ENCODE measurements at places on chromosomes 2 and 18. TPM values are rescaled to one million over a fixed set of nuclear protein-coding genes. Genes with fewer than 3 reads are reported as not detected.
A peak's percentile ranks its signal among the peaks of the same experiment; 100 is the strongest.

DNA sequence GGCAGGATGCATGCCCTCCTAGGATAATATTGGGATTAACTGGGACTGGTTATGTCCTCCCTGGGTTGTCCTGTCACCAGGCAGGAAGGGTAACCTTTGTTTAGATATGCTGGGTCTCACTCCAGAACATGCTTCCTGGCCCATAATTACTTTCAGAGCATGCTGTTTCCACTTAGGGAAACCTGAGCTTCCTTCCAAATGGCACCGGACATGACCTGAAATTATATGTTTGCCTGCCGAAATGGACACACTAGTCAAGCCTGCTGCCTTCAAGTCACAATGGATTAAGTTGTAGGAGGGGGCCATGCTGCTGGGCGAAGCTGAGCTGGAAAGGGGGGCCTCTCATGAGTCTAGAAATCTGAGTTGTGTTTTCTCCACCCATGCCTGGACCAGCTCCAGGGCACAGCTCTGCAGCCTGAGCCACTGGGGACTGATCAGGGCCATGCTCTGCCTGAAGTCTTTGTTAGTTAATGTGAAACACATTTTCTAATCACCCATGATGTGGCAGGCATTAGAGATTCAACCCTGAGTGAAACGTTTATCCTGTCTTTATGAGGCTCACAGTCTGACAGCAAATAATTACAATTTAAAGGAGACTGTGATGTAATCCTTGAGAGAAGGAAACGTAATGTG lies 273.3 kb downstream of the TNS1 start:
- peak; percentile 70 for DNase-seq

DNA sequence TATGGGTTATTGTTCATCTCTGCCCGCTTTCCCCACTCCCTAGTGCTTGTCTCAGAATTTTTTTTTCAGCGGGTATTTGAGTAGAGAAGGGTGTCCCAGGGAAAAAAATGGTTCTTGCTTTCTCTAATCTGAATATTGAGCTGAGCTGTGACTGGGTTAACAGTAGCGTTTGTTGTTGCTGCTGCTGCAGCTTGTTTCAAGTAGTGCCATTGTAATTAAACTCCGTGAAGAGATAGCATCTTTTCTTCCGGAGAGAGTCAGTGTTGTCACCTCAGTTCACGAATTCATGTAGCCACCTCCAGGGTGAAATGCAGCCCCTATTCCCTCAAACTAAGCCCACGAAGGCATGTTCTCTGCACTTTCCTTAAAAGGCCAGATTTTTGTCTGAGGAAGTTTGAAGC lies 1.5 kb upstream of the AAK1 start:
- DNase-seq: no peak

- DNase-seq: no peak
Measured at GRCh38 chr2:27741673-27742072, 29.8 kb upstream of the MRPL33 start.

- DNase-seq: no peak
Measured at GRCh38 chr2:156429211-156429610, 7.0 kb upstream of the GPD2 start.

DNA sequence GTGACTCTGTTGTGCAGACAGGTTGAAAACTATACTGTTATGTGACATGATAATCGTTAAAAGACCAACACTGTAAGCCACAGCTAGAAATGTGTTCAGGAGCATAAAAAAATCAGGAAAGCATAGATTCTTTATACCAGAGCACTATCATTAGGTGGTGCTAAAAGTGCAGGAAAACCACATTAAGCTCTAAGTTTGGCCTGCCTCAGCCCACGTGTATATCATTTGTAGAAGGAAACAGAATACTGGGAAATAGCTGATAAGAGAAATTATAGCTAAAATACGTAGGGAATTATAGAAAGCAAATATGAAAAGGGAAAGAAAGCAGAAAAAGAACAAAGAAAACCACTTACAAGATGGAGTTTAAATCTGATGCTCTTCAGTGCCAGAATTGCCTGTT lies 26.5 kb upstream of the C2orf74 start:
- peak; percentile 42 for DNase-seq

- peak; percentile 26 for DNase-seq
Measured at GRCh38 chr2:239688122-239688681, 287.4 kb upstream of the HDAC4 start.

DNA sequence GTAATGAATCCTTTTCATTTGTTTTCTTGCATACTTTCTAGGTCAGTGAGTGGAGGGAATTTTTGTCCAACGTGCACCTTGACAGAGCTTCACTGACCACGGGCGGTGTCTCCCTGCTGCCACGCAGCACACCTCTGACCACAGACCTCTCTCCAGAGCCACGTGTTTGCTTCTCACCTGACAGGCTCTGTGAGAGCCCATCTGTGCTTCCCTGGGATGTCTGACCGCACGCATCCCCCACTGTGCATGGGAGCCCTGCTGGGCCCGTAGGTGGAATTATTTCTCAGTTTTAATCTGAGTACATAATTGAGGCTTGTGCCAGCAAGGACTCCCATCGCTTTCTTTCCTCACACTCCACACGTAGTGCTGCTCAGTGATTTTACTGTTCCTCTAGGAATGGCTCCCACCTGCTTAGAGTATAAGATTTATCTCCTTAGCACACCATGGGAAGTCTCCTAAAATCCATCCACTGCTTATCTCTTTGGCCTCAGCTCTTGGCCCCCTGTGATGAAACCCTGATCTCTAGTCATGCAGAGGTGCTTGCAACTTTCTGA lies 482.6 kb downstream of the TSN start:
- DNase-seq: no peak

The ECEL1 gene
- 0.32 TPM for polyA plus RNA-seq

The CXCR1 gene
- polyA plus RNA-seq: 0.07 TPM

DNA sequence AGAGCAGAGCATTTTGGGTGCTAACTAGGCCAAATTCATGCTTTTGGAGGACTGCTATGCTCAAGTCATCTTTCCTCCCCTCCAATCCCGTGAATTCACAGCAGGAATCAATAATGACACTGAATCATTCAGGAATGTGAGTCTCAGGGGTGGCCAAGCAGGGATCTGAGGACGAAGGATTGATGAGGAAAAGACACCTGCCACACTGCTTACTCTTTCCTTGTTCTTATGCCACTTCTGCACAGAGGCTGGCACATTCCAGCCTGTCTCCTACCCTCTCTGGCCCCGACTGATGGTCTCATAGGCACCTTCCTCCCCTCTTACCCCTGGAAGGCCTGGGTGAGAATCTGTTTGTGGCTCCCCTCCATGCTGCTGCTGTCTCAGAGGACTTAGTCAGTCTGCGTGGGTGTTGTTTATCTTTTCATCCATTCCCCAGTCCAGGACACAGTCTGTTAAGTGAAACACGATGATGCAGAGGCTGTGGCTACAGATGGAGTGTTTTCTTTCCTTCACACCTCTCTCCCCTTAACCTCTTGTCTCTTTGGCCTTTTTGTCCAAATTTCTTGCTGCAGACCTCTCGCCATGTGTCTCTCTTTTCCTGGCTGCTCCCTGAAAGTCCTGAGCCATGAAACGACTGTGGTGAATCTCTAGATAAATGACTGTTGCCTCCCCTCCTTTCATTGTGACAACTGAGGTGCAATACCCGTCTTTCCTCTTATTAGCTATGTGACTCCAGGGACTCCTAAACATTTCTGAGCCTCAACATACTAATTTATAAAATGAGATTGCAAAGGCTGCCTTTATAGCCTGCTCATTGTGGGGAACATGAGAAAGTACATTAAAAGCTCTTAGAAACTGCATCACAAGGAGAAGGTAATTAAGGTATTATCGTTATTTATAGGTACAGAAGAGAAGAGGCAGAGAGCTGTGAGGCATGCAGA lies 86.9 kb downstream of the RDH14 start:
- DNase-seq: peak; percentile 76

DNA sequence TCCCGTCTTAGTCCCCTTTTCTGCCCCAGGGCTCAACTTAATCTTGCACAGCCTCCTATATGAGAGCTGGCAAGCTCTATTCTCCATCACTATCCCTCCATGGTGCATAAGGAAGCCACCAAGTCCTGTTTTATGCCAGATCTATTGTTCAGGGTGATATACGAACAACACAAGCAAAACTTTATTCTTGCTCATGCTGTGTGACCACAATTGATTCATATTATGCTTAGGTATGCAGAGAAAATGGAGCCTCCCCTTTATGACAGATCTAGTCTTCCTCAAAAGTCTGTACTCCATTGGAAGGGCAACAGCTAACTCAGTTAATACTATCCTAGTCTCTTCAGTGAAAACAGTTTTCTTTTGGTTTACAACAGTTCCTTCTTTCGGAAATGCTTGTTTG lies 94.0 kb upstream of the STON1 start:
- no peak for DNase-seq

DNA sequence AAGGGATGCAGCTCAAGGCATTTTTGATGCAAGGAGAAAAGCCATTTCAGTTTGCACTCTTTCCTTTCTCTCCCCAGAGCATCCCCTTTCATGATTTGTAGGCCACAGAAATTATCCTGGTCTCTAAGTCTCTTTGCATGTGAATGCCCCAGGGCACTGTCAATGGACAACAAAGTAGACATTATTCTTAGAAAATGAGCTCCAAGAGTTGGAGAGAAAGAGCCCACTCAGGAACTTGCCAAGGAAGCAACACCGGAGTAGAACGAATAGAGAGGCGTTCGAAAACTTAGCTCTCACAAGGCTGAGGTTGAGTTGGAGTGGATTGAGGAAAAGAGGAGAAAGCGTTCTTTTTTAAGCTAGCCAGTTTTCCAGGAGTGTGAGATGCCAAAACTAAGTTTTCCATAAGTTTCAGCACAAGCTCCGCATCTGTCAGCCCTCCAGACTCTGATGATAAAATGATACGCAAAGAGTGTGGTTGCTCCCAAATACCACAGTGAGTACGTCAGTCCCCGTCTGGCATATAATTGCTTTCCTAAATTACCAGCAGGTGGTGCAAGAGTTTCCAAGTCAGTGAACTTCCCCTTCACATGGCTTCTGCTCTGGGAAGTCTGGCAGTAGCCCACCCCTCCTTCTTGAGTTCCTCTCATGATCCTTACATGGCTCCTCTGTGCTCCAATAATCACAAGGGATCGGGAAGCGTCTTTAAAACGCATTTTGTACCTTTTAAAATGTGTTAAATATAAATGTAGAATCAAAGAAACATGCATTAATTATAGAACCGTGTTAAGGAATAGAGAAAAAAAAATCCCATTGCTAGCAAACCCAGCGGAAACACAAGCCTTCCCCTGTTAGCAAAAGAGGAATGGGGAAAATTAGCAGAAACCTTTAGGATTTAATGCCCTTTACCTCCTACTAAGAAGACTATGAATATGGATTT lies 1060.6 kb upstream of the FANCL start:
- peak; percentile 86 for DNase-seq

GRCh38 chr2:215487002-215487372 lies 51.1 kb upstream of the FN1 start:
- DNase-seq: no peak

- no peak for DNase-seq
Measured at GRCh38 chr18:8088626-8089025, 520.6 kb upstream of the RAB12 start.

- DNase-seq: no peak
Measured at GRCh38 chr2:214836568-214836967, 27.1 kb upstream of the BARD1 start.

DNA sequence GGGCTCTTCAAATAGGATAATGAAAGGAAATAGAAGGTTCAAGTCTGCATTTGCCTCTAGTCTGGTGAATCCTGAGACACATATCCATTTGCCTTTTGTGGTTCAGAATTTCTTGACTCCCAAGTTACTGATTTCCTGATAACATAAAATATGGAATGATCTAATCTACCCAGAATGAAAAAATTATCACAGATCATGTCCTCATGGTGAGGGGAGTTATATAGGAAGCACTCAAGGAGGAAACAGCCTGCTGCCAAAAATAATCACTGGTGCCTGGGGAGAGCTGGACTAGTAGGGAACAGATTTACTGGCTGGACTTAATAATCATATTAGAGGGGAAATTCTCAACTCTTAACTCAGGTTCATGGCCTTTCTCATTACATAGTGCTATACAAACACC lies 95.5 kb upstream of the STK17B start:
- no peak for DNase-seq

DNA sequence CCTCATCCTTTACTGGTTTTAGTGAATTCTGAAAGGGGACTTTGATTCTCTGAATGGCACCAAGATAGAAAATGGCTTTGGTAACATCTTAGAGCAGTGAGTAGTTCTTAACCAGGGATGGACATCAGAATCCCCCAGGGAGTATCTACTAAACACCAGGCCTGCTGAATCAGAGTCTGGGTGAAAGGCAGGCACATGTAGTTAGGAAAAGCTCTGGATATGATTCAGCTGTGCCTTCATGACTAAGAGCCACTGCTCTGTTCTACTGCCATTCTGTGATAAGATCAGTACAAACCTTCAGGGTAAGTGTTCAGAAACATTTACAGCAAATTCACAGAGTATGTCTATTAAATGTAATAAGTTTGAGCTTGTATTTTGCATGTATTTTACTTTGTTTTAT lies 46.2 kb upstream of the B3GNT2 start:
- DNase-seq: peak; percentile 90

- DNase-seq: no peak
Measured at GRCh38 chr18:53817976-53818950, 406.2 kb downstream of the MBD2 start.
